ENCODE measurements at places on chromosomes 2 and 18.
A peak's percentile ranks its signal among the peaks of the same experiment; 100 is the strongest.

- H3K4me1 ChIP-seq: no peaks in the 10 kb centered on the region
- no peak overlapping the region for H3K4me3 ChIP-seq
- no peaks in the 10 kb centered on the region for H3K36me3 ChIP-seq
- DNase-seq: no peak
- H3K27me3 ChIP-seq: no peaks in the 10 kb centered on the region
Measured at GRCh38 chr2:190717764-190718651, 69.1 kb downstream of the NAB1 start.

GRCh38 chr2:85589982-85590791, 5.4 kb upstream of the RNF181 start:
- no peaks in the 10 kb centered on the region for H3K27me3 ChIP-seq
- peak; percentile 74 for DNase-seq
- H3K4me1 ChIP-seq: peaks cover 84% of the 10 kb centered on the region

GRCh38 chr18:37272226-37272625, 293.4 kb downstream of the CELF4 start:
- no peaks in the 10 kb centered on the region for H3K36me3 ChIP-seq
- H3K27me3 ChIP-seq: peaks cover 11% of the 10 kb centered on the region
- no peaks in the 10 kb centered on the region for H3K4me1 ChIP-seq

GRCh38 chr2:201233812-201234662, 26.3 kb upstream of the CASP8 start:
- H3K4me3 ChIP-seq: no peak overlapping the region
- no peak overlapping the region for H3K27ac ChIP-seq
- no peaks in the 10 kb centered on the region for H3K27me3 ChIP-seq
- no peak for DNase-seq
- no peaks in the 10 kb centered on the region for H3K4me1 ChIP-seq

DNA sequence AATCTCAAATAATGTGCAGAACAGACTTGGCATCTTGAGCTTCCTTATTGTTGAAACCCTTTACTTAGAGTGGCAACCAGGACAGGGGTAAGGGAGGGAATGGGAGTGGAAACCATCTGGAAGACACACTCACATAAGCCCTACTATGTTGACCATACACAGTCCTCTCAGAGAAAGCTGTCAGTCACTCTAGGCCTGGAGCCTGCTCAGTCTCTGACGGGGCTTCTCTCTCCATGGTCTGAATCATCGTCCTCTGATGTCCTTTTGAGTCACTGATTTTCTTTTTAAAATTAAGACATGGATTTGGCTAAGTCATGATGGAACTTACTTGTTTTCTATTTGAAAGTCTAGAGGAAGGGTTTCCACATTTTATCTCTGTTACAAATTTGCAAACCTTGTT, 74.0 kb downstream of the MYO1B start:
- H3K27me3 ChIP-seq: no peaks in the 10 kb centered on the region
- H3K27ac ChIP-seq: no peak overlapping the region
- H3K4me3 ChIP-seq: no peak overlapping the region
- no peaks in the 10 kb centered on the region for H3K36me3 ChIP-seq
- H3K4me1 ChIP-seq: peaks cover 28% of the 10 kb centered on the region

DNA sequence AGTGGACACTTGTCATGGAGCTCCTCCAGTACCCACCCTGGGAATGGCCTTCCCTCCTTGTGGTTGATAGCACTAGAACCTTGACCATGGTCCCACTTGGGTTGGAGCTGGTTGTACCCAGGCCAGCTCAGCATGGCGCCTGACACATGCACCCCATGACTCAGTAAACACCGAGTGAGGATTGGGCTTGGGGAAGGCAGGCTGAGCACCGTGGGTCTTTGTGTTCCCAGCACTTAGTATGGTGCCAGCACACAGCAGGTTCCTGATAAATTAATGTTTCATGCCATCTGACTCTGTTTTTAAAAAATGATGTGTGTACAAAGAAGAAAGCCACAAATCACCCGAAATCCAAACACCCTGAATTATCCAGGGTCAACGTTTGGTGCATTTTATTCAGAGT, 69.8 kb downstream of the CIB4 start:
- no peaks in the 10 kb centered on the region for H3K36me3 ChIP-seq
- H3K4me1 ChIP-seq: no peaks in the 10 kb centered on the region
- H3K4me3 ChIP-seq: no peak overlapping the region
- H3K27ac ChIP-seq: no peak overlapping the region

DNA sequence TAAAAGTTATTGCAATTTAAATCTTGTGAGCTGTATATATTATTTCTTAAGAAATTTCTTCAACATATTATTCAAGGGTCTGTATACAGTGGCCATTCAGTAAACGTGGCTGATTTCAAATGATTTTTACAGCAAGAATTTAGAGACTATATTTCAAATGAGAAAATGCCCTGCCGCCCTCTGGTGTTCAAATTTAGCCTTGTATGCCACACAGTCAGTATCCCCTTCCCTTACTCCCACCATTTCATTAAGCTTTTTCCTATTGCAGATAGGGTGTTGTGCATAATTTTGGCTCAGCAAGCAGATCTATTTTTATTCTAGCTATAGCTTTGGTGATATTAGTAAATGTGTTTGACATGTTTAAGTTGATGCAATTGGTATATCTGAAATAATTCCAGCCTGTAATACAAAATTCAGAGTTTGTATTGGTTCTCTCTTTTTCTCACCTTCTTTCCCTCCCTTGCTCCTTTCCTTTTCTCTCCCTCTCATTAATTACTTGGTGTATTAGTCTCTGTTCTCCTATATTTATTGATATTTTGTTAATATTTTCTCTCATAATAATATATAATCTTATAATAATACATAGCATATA, 22.8 kb upstream of the SCN7A start:
- H3K4me3 ChIP-seq: no peak overlapping the region
- H3K27me3 ChIP-seq: no peaks in the 10 kb centered on the region
- no peak for DNase-seq
- H3K36me3 ChIP-seq: no peaks in the 10 kb centered on the region
- H3K27ac ChIP-seq: no peak overlapping the region

Data from right atrium auricular region (tissue), 2 donors.